ENCODE measurements at places on chromosomes 3 and 15.

DNA sequence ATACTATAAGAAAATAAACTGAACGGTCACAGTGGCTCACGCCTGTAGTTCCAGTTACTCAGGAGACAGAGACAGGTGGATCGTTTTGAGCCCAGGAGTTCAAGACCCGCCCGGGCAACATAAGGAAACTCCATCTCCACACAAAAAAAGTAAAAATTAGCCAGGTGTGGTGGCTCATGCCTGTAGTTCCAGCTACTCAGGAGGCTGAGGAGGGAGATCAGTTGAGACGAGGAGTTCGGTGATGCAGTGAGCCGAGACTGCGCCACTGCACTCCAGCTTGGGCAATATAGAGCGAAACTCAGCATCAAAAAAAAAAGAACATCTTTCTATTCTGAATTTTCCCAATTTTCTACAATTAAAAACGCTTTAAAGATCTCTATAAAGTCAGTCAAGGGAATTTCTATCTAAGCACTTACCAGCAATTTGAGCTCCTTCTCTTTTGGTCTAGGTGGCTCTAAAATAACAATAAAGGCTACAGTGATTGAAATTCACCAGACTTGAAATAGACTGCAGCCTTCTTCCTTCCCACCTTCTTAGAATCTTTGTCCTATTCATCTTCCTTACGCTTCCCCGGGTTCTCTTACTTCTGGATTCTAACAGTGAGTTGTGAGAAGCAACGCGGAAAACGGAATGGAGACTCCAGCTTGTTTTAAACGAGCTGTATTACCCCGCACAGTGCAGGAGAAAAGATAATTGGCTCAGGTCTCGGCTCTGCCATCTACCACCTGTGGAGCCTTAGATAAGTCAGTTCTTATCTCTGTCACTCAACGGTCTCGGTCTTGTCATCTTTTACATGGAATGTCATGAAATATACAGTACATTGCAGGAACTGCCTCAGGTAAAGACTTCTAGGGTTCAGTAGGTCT, 812 bp upstream of the SEC62 start:
- DNase-seq = no peak

DNA sequence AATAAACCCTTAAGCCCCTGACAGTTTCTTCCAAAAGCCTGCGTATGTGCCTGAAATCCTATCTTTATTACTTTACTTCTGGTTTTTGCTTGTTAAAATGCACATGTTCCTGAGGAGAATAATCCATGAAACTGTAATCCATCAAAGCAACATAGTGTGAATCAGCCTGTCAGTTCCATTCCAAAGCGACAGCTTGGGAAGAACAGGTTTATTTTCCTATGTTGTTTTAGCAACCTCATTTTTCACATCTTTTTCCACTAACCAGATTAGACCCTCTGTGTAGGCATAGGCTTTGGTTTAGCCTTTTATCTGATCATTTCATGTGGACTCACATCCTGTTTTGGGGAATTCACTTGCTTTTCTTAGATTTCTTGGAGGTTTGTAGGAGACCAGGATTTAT, 988.0 kb downstream of the SQOR start:
- no peak for DNase-seq

GRCh38 chr15:80483725-80484161, 79.6 kb downstream of the ARNT2 start:
- no peak for DNase-seq

DNA sequence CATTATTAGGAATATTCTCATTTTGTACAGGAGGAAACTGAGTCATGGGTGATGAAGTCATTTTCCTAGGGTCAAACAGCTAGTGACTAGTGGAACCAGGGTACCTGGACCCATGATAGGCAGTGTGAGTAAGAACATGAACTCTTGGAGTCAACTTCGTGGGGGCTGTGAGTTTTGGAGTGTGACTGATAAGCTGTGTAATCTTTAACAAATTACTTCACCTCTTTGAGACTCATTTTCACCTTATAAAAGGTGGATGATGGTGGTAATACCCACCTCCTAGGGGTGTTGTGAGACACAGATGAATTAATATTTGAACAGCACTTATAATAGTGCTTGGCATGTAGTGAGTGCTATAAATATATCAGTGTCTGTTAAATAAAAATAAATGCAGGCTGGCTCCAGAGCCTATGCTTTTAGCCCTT, 9.1 kb downstream of the SEMA6D start:
- DNase-seq = no peak

GRCh38 chr15:57784081-57784511, 77.6 kb downstream of the POLR2M start:
- no peak for DNase-seq

DNA sequence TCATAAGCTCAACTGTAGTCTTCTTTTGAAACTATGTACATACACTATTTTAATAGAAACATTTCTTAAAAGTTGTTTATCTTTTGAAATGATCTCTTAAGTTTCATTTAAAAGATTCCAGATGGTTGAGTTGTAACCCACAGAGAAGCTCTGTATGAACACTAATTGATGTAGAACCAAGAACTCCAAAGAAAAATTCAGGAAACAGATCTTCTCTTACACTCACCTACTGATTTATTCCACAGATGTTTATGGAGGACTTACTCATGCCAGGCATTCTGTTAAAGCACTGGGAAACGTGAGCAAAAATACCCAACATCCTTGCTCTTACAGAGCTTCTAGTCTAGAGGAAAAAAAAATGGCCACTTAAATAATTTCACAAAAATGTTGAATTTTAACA, 551.1 kb downstream of the NAALADL2 start:
- DNase-seq = no peak

GRCh38 chr3:45777111-45777745, 19.1 kb downstream of the SLC6A20 start:
- no peak for DNase-seq

GRCh38 chr15:63677778-63678177, 80.6 kb downstream of the FBXL22 start:
- no peak for DNase-seq

- DNase-seq = no peak
Observed at GRCh38 chr3:66761093-66761780, 236.9 kb upstream of the KBTBD8 start.

DNA sequence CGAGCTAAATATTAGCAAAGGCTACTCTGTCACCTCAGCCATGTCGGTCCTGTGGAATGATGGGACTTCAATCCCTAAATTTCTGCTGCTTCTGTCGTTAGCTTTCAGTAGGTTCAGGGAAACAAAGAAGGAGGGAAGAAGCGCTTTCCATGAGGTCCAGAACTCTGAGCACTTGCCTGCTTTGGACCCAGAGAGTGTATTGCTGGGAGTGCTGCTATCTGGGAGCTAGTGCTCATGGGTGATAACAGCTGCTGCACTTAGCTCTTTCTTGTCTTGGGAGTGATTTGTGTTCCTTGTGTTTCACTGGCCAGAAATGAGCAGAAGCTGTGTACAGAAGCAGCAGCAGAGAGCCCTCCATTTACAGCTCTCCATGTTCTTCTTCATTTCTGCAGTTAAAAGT, 369.8 kb downstream of the DIPK2A start:
- DNase-seq = no peak

GRCh38 chr3:160157321-160157720, 67.9 kb upstream of the C3orf80 start:
- DNase-seq = no peak

- no peak for DNase-seq
Observed at GRCh38 chr3:48278884-48279559, 38.1 kb downstream of the ZNF589 start.

DNA sequence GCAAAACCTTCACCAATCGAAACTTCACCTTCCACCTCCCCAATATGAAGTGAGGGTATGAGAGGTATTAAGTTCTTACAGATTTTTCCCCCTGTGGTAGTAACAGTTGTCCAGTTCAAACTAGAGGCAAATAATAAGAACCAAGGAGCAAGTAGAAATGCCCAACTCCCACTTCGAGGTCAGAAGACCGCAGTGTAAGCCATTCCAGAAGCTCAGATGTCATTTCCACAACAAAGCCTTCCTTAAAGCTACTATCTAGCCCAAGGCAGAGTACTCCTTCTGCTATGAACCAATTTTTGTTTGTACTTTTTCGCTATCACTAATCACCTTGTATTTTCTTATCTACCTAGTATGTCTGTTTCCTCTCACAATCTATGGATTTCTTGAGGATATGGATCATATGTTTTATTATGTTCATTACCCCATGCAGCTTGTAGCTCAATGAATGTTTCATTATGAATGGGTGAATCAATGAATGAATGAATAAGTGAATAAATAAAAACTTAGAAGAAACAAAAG, 235.7 kb upstream of the KCNMB2 start:
- DNase-seq = no peak

- DNase-seq = no peak
Observed at GRCh38 chr15:29668120-29668602, 154.1 kb downstream of the TJP1 start.

DNA sequence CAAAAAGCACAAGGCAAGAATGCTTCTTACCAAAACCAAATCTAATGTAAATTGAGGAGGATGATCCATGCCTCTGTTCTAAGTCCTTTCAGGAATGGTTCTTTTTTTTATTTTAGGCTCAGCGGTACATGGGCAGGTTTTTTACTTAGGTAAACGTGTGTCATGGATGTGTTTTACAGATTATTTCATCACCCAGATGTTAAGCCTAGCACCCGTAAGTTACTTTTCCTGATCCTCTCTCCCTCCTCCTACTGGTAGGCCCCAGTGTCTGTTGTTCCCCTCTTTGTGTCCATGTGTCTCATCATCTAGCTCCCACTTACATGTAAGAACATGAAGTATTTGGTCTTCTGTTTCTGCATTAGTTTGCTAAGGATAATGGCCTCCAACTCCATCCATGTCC, 289.2 kb upstream of the THBS1 start:
- DNase-seq = no peak

GRCh38 chr15:60720493-60721256, 241.7 kb upstream of the ICE2 start:
- no peak for DNase-seq

DNA sequence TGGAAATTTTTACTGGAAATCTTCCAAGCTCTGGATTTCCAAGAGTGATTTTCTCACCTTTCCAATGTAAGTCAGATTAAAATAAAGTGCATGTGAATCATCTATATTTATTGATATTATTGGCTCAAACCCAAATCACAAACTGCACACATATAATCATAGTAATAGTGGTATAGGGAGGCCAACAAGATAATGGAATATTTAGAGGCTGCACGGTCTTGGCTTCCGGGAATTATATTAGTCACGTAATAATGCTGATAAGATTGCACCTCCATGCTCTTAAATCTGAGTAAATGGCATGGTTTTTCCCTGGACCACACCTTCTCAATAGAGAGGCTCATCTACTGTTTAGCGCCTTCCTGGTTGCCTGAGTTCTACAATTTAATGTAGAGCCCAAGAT, 567.1 kb upstream of the NR2F2 start:
- DNase-seq = no peak

- no peak for DNase-seq
Observed at GRCh38 chr15:63876085-63876662, 42.4 kb upstream of the HERC1 start.

- no peak for DNase-seq
Observed at GRCh38 chr3:128618398-128618726, 32.3 kb downstream of the RPN1 start.

GRCh38 chr3:125957674-125958510, 11.1 kb upstream of the ROPN1B start:
- peak; percentile 44 for DNase-seq

GRCh38 chr3:164897342-164897741, 181.0 kb downstream of the SI start:
- DNase-seq = no peak

DNA sequence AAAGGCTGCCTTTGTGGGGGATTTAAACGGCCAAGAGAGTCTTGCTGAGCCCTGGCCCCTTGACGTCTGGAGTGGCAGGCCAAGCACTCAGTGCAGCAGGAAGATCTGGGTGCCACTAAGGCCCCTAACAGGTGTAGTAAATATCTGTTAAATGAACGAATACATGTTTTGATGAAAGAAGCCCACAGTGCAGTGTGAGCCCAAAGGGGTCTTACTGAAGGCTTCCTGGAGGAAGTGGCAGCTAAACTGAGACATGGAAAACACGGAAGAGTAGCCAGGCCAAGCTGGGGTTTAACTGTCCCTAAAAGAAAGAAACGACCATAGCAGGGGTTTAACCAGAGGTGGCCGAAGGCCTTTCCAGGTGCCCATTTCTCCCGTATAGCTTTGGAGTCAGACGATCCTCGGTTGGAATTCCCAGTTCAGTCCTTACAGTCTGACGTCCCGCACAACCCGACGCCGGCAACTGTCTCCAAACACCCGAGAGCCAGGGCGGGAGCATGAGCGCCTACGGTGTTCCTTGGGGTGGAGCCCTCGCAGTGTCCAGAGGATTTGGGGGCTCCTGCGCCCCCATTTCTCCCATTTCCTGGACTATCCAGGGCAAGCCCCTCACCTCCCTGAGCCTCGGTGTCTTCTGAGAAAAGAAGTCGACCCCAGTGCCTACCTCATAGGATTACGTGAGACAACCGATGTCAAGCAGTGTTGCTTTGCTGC, 910 bp upstream of the ABHD6 start:
- DNase-seq = no peak

DNA sequence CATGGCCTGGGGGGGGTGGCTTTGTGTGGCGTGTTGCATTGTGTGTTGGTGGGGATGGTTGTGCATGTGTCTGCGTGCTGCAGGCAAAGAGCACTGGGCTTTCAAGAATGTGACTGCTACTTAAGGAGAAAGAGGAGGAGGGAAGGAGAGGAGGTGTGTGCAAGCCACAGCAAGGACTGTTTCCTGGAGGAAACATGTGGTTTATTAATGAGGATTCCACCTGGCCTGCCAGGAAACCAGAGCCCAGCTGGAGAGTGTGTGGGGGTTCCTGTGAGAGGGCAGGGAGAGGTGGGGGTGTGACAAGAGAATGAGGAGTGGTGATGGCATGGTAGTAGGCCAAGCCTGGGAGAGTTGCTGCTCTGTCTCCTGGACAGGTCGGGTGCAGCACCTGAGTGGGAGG, 258.1 kb upstream of the ROPN1 start:
- no peak for DNase-seq

DNA sequence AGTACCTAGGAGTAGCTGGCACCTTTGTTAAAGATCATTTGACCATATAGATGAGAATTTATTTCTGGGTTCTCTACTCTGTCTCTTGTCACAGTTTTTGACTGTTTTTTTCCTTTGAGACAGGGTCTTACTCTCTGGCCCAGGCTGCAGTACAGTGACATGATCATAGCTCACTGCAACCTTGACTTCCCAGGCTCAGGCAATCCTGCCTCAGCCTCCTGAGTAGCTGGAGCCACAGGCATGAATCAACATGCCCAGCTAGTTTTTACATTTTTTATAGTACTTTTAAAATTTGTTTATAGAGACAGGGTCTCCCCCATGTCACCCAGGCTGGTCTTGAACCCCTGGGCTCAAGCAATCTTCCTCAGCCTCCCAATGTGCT, 45.0 kb downstream of the BCL2L10 start:
- DNase-seq = no peak

- DNase-seq = no peak
Observed at GRCh38 chr15:50979041-50979440, 70.6 kb downstream of the AP4E1 start.

DNA sequence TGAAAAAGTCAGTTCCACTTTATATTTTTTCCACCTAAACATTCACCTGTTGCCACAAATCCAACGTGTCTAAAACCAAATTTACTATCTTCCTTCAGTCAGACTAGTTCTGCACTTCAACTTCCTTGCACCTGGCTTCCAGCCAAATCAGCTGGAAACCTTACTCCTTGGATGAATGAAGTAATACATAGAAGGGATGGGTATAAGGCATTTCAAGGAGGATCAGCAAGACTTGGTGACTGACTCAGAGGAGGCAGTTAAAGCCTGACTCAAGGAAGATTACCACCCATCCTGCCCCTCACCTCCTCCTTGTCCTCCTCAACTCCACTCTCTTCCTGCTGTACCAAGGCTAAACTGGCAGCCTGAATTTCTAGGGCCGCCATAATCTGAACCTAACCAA, 37.1 kb downstream of the QTRT2 start:
- DNase-seq = no peak
